ENCODE measurements at places on chromosomes 5 and 9.

DNA sequence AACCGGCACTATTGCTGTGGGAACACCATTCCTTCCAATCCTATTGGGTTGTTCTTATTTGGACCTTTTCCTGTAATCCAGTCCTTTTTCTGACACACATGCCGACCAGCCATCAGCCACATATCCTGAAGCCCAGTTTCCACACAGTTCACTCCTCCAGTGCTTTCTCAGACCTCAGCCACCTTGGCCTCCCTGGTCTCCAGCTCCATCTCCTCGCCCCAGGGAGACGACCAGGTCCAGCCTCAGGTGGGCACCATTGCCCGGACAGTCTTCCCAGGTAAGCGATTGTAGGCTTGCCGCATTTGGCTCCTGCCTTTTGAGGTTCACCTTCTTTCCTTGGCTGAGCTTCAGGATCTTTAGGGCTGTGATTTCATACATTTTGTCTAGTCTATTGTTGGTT is 15.2 kb upstream of the TERT start:
- DNase-seq, result no peak

GRCh38 chr5:31855134-31856040 is 216.5 kb downstream of the PDZD2 start:
- no peak for DNase-seq

GRCh38 chr5:13552361-13552760 is 392.1 kb downstream of the DNAH5 start:
- DNase-seq, result no peak

- no peak for DNase-seq
Measured at GRCh38 chr5:66246608-66247007, 102.5 kb downstream of the SREK1 start.

GRCh38 chr5:73821003-73821402 is 195.0 kb downstream of the ARHGEF28 start:
- no peak for DNase-seq

- no peak for DNase-seq
Measured at GRCh38 chr5:179455320-179455719, 95.0 kb upstream of the RUFY1 start.

DNA sequence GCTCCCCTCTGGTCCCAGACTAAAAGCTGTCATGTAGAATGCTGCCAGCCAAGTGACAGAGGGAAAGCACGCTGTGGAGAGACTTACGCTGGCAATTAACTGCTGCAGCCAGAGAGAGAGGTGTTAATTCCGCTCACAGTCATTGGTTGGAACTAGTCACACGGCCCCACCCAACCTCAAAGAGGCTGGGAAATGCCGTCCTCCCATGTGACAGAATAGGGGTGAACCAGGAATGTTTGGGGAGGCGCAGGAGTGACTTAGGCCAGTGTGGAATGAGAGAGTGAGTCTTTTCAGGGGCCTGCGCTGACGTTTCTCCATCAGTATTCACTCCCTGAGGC is 87.6 kb downstream of the AMBP start:
- no peak for DNase-seq

GRCh38 chr5:68557162-68557936 is 341.8 kb downstream of the PIK3R1 start:
- DNase-seq, result no peak

DNA sequence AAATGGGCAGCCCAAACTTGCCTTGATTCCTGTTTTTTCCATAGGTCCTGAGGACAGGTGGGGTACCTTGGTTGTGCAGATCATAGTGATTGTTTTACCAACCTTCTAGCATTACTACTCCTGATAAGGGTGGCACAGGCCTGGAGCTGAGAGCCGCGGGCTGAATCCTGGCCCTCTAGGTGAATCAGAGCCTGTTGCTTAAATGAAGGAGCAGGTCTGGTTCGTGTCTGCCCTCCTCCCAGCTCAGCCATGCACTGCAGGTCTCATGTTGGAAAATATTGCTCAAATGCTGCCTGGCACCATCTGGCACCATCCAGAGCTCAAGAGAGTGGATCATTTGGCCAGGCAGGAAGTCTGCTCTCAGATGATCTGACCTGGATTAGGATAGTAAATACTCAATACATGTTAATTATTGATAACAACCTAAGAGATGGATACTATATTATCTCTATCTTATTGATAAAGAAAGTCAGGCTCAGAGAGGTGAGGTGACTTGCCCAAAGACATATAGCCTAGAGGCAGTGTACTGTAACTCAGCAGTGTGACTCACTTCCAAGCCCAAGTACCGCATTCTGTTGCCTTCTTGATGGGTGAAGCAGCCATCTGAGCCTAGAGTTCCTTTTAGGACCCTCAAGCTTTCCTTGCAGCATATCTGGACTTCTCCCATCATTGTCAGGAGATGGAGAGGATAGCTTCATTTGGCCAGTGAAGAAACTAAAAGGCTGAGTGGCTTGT is 104.3 kb upstream of the PITX1 start:
- no peak for DNase-seq

- DNase-seq, result no peak
Measured at GRCh38 chr5:79971156-79971555, 19.9 kb downstream of the MTX3 start.

- DNase-seq, result no peak
Measured at GRCh38 chr5:81361600-81361999, 32.3 kb downstream of the ACOT12 start.
